NCI-H1417 treated with DMSO at 0.1 percent for 48 hours (cell line): ENCODE measurements at places on chromosomes 16 and 17.

DNA sequence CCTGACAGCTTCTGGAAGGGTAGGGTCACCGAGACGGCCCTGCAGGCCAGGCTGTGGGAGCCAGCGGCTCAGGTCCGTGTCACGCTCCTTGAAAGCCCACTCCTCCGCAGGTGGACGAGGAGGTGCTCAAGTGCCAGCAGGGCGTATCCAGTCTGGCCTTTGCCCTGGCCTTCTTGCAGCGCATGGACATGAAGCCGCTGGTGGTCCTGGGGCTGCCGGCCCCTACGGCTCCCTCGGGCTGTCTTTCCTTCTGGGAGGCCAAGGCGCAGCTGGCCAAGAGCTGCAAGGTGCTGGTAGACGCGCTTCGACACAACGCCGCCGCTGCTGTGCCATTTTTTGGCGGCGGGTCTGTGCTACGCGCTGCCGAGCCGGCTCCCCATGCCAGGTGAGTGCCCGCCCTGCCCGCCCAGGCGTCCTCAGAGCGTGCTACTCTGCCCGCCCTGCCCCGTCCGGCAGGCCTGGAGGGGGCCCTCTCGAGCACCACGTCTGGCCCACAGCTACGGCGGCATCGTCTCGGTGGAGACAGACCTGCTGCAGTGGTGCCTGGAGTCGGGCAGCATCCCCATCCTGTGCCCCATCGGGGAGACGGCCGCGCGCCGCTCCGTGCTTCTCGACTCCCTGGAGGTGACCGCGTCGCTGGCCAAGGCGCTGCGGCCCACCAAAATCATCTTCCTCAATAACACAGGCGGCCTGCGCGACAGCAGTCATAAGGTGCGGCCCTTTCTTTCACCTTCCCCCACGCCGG, 1.3 kb downstream of the NAGS start:
- no peak for DNase-seq

- no peak for DNase-seq
Observed at GRCh38 chr16:73172241-73172972, 124.5 kb upstream of the ZFHX3 start.

DNA sequence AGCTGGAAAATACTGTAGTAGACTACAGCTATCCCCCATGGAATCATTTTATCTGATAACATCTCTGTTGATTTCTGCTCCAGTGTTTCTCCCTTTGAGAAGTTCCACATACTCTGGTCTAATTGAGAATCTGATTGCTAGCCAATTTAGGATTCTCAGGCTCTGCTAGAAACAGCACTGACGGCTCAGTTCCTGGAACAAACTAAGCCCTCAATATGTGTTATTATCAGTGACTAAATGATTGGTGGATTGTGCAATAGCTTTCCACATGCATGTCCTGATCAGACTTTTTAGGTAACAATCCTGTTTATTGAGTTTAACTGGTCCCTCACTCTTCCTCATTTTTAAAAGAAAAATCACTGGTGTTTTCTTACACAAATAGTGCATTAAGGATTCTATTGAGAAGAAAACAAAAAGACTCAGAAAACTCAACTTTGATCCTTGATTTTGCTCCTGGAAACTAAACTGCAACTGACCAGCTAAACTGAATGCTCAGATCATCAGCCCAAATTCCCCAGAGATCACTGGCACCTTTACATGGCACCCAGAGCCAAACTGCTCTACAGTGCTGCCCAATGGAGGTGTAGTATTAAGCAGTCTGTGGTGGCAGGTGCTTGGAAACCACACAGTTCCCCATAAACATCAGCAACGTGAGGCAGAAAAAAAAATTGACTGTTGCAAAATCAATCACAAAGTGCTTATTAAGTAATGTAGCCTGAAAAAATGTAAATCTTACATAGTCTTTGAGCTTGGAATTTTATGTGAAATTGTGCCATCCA, 423.7 kb downstream of the TOX3 start:
- no peak for DNase-seq

GRCh38 chr16:86387468-86388440, 122.6 kb upstream of the FOXF1 start:
- no peak for DNase-seq

- DNase-seq: no peak
Observed at GRCh38 chr16:19210280-19210924, 42.4 kb downstream of the SYT17 start.

DNA sequence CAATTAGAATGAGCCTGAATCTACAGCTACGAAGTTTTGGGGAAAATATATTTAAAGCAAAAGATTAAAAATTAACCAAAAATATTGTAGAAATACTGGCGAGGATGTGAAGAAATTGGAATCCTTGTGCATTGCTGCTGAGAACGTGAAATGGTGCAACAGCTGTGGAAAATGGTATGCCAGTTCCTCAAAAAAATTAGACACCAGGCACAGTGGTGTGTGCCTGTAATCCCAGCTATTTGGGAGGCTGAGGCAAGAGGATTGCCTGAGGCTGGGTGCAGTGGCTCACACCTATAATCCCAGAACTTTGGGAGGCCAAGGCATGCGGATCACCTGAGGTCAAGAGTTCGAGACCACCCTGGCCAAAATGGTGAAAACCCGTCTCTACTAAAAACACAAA, 119.9 kb upstream of the TMEM97 start:
- no peak for DNase-seq

GRCh38 chr17:81121841-81122733, 43.2 kb upstream of the PVALEF start:
- no peak for DNase-seq

- DNase-seq: no peak
Observed at GRCh38 chr17:74117087-74117698, 86.3 kb upstream of the RPL38 start.

- no peak for DNase-seq
Observed at GRCh38 chr16:19861133-19861532, 23.5 kb downstream of the GPRC5B start.

- no peak for DNase-seq
Observed at GRCh38 chr16:3518986-3519348, 18.2 kb downstream of the CLUAP1 start.

- peak; percentile 19 for DNase-seq
Observed at GRCh38 chr17:74957935-74958740, 14.4 kb downstream of the HID1 start.

DNA sequence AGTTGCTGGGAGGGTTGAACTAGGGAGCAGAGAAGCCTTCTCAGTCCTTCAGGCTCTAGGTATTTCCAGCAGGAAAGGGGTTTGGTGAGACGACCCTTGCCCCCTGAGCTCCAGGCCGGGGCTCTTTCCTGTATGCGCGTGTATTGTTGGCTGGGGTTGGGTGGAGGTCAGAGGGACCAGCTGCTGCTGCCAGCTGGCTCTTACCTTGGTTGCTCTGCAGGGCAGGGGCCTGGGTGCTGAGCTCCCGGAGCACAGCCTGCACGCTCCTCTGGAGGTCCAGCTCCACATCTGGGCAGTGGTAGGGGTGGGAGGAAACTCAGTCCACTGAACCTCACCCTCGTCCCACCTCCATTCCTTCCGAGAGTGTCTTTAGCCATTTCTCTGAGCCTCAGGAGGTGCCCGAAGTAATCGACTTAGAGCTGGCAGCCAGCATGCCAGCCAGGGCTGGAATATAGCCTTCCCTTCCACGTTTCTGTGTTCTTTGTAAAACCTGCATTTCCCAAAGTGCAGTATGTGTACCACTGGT, 28.0 kb downstream of the PIK3R6 start:
- DNase-seq: no peak

GRCh38 chr16:89046491-89046890, 47.2 kb upstream of the ACSF3 start:
- no peak for DNase-seq

DNA sequence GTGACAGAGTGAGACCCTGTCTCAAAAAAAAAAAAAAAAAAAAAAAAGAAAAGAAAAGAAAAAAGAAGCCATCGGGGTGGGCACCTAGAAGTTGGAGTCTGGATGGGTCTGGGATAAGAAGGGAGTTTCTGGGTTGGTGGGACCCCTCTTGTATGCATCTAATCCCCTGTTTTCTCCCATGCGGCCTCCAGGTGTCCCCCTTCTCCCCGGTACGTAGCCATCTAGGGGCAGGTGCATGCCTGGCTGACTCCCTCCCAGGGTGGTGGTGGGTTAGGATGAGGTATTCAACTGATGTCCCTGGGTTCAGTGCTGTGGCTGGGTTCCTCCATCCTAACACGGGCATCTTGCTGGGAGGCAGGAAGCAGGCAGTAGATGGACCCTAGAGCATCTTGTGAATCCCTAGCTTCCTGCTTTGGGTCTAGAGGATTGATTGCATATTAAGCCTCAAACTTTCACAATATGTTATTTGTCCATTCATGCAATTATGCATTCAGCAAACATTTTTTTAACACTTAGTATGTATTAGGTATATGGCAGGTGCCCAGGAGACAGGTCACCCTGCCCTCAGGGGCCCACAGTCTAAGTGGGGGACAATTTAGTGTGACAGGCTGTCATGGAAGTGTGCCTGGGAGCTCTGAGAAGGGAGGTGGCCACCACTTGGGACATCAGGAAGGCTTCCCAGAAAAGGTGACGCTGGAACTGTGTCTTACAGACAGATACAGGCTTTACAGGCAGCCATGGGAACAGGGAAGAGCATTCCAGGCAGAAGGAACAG, 13.1 kb downstream of the FMNL1 start:
- no peak for DNase-seq

GRCh38 chr17:50501054-50501453, 7.2 kb upstream of the MYCBPAP start:
- DNase-seq: no peak

DNA sequence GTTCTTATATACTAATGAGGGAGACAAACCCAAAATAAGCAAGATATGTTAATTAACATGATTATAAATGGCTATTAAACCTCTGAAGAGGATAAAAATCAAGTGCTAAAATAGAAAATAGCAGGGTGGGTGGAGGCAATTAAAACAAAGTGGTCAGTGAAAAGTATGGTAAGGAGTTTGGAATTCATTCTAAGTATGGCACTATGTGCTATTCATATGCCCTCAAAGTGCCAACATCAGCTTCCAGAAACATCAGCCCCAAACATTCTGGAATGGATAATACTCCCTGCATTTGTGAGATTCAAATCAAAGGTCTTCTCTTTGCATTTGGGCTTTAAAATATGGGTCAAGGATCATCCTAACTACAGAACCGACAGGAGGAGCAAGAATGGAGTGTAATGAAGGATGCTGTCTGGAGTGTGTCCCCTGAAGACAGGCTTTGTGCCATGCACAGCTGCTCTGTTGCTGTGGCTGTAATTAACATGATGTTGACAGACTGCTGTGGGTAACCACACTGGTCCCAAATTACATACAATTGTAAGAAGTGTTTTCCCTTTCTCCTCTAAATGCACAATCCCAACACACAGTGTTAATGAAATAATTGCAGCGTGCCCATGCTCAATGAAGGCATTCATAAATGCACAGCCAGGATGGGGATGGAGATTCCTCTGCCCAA, 93.1 kb downstream of the VAT1L start:
- DNase-seq: peak; percentile 25

GRCh38 chr16:29943846-29944799, 17.8 kb upstream of the TMEM219 start:
- no peak for DNase-seq

DNA sequence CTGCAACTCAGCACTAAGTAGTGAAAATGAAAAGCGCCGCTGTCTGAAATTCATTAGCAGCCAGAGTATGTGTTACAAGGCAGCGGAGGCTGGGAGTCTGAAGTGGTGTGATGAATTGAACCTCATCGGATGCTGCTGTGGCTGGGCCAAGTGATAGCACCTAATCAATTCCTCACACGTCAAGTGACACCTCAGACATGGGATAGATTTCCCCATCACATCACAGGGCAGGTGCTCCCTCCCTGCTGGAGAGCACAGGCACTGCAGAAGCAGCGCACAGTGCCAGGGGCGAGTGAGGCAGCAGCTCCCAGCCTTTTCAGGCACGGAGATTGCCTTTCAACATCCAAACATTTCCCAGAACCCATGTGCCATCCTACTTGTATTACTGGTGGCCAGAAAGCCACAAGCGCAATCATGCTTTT, 32.2 kb downstream of the DRC3 start:
- DNase-seq: no peak

DNA sequence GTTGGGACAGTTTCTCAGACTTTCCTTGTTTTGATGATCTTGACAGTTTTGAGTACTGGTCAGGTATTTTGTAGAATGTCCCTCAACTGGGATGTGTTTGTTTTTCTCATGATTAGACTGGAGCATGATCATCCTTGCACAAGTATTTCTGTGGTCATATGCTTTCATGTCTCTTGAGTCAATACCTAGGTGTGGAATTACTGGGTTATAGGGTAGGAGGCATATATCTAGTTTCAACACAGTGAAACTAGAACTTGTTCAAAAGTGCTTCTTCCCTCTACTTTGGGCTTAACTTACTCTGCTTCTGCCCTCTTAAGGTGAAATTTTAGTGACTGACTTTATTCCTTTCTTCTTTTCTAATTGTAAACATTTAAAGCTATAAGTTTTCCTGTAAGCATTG, 30.1 kb downstream of the IKZF3 start:
- DNase-seq: no peak

GRCh38 chr17:50475362-50475761, 3.3 kb upstream of the RSAD1 start:
- DNase-seq: no peak

GRCh38 chr17:8125154-8125946, 1.4 kb upstream of the HES7 start:
- no peak for DNase-seq

DNA sequence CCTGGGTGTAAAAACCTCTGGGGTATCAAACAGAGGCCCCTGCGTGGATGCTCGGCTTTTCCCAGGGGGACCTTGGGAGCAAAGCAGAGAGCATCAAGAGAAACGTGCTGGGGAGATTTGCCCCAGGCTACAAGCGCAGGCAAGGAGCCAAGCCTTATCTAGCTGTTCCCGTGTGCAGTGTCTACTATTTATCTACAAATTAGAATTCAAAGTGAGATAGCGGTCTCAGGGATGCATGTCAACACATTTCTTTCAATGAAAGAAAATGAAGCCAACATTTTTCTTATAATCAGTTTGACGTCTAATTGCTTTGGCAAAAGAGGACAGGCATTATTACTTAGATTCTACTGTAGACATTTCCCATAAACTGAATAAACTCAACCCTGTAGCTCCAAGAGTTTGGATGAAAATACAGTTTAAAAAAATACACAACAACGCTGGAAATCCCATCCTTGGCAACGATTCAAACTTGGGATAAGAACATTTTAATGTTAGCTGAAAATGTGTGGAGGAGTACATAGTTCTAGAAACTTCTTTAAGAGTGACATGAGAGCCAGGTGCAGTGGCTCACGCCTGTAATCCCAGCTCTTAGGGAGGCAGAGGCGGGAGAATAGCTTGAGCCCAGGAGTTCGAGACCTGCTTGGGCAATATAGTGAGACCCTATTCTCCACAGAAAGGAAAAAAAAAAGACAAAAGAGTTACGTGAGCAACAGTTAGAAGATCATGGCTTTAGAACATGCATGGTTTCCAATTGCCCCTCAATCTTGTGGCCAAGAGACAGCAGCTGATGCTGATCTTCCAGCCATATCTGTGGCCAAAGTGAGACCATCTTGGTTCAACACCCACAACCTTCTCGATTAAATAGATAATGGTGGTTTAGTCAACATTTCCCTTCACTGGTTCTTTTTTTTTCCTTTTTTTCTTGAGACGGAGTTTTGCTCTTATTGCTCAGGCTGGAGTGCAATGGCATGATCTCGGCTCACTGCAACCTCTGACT, 7.2 kb downstream of the SPNS3 start:
- DNase-seq: no peak

GRCh38 chr17:69088643-69089200, 28.0 kb upstream of the ABCA9 start:
- no peak for DNase-seq

GRCh38 chr16:75092777-75093176, 23.8 kb downstream of the LDHD start:
- DNase-seq: no peak

- DNase-seq: no peak
Observed at GRCh38 chr17:60223456-60223855, 73.7 kb downstream of the CA4 start.
